ENCODE measurements at places on chromosomes 1 and 21.
A peak's percentile ranks its signal among the peaks of the same experiment; 100 is the strongest.

- DNase-seq = no peak
These were observed 39.1 kb downstream of the DYRK1A start for GRCh38 chr21:37405629-37406028.

GRCh38 chr1:230421481-230421880 lies 4.7 kb downstream of the PGBD5 start:
- DNase-seq = no peak

GRCh38 chr1:3012456-3013291 lies 8.6 kb upstream of the ACTRT2 start:
- peak; percentile 35 for DNase-seq

DNA sequence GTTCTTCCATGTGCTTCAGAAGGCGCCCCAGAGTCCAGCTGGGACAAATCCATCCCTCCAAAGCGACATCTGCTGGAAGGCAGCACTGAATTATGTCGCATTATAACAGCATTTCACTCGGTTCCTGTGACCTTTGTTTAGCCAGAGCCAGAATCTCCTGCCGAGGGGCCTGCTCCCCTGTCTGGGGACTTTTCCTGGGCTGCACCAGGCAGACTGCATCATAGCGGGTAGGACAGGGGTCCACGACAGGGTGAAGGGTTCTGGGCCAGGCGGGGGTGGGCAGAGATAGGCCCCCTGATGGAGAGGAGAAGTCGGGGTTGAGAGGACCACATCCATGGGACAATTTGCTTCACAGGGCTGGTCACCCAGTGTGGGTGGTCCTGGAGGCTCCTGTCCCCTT lies 276.9 kb downstream of the MATN1 start:
- no peak for DNase-seq

- DNase-seq = no peak
These were observed 271.8 kb upstream of the USP25 start for GRCh38 chr21:15457965-15458364.

DNA sequence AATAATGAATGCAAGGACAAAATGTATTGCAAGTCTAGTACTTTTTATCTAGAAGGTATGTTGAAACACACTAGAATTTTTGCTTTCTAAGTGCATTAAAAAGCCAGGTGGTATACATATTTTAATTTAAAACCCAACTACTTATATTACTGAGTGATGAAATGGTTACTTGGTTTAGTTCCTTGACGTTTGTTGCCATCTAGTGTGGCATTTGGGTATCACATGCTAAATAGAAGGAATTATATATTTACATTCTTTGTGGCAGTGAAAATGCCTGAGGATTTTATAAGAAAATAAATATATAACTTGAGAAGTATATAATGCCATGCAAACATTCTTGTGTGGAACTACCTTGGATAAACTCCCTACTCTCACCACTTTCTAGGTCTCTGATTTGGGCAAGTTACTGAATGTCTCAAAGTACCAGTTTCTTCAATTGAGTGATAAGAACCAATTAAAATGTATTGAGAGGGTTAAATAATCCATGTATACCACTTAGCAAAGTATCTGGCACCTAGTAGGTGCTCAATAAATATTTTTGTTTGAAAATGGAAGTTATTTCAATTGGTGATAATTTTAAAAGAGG lies 69.6 kb downstream of the SDCCAG8 start:
- DNase-seq = peak; percentile 64

GRCh38 chr1:21509351-21510112 lies at the start of gene ALPL:
Gene ALPL, plus strand, starts transcription at chr1:21509423. Its CDS starts 44,659 bp downstream, at chr1:21554082.
- no peak for DNase-seq

GRCh38 chr1:9352377-9353134 lies 59.9 kb downstream of the SPSB1 start:
- DNase-seq = no peak

- no peak for DNase-seq
These were observed at the start of gene PDPN for GRCh38 chr1:13583595-13583965. Gene PDPN, plus strand, starts transcription at chr1:13583832. Its CDS starts 202 bp downstream, at chr1:13584034.

GRCh38 chr1:244303610-244303969 lies 148.1 kb downstream of the ADSS2 start:
- DNase-seq = no peak

- no peak for DNase-seq
These were observed 375.4 kb downstream of the COL11A1 start for GRCh38 chr1:102732927-102733326.

DNA sequence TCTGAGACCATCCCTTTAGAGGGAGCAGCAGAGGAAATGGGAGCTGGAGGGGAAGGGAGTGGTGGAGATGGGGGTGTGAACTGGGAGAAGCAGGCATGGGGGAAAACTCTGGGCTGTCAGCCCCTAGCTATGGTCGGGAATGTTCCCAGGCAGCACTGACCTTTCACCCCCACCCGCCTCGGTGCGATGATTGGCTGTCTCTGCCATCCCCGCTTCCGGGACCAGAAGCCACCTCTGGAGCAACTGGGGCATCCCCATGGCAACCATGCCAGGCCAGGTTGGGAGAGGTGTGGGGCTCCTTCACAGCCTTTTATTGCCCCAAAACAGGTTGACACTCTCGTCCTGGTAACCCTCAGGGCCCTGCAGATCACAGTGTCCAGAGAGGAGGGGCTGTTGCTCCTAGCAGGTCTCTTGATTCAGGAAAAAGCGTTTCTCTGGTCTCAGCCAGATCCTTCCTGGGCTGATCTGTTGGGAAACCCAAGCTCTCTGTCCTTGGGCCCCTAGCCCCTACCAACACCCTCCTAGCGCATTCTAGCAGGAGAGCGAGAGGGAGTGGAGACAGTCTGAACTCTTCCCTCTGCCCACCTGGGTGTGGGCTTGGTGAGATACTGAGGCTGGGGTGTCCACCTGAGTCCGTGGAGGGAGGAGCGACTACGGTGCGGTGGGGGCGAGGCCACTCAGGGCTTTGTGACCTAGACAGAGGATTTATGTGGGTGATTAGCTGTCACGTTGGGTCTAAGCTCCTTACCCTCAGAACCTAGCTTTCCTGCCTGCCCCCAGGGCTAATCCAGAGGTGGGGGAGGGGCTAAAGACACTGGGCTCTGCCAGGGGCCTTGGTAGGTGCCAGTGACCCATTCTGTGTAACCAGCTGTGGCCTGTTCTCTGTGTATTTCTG lies 12.2 kb upstream of the SLC6A9 start:
- DNase-seq = no peak
